Heart left ventricle (tissue), 16 donors: ENCODE measurements at places on chromosomes 11 and 22. TPM values are rescaled to one million over a fixed set of nuclear protein-coding genes. Genes with fewer than 3 reads are reported as not detected.

- DNase-seq: no peak
These were observed 426.4 kb downstream of the AASDHPPT start for GRCh38 chr11:106503901-106504300.

DNA sequence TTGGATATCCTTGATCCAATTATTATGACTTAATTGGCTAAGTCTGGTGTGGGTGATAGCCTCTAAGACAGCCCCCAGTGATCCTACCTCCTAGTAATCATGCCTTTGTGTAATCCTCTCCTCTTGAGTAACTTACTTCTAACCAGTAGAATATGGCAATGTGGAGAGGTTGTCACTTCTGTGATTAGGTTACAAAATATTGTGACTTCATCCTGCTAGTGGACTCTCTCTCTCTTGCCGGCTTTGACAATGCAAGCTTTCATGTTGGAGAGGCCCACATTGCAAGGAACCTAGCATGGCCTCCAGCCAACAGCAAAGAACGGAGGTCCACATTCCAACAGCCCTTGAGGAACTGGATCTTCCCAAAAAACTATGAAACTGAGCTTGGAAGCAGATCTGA is 19.5 kb downstream of the YPEL4 start:
- no peak for DNase-seq

DNA sequence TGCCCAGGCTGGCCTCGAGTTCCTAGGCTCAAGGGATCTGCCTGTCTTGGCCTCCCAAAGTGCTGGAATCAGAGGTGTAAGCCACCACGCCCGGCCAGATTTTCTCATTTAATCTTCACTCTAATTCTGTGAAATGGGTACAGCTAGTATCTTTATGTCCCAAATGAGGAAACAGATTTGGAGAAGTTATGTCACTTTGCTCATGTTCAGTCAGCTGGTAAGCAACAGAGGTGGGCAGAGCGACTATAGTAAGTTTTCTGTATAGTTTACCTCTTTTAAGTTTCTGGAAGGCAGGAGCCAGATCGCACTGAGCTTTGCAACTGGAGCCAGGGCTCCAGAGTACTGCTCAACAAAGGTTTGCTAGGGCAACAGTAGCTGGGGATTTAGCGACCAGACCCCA is 33.2 kb downstream of the RCOR2 start:
- no peak for DNase-seq

- DNase-seq: no peak
These were observed 79.1 kb upstream of the ALX4 start for GRCh38 chr11:44388828-44389657.

The CRYAB gene
- total RNA-seq: 4,504 TPM

The OR52L1 gene
- not detected for total RNA-seq
